ENCODE measurements at places on chromosomes 16 and 17.

GRCh38 chr16:4557973-4558372 is 1.8 kb downstream of the C16orf96 start:
- no peak for DNase-seq

GRCh38 chr16:52727849-52728248 is 180.9 kb upstream of the TOX3 start:
- no peak for DNase-seq

DNA sequence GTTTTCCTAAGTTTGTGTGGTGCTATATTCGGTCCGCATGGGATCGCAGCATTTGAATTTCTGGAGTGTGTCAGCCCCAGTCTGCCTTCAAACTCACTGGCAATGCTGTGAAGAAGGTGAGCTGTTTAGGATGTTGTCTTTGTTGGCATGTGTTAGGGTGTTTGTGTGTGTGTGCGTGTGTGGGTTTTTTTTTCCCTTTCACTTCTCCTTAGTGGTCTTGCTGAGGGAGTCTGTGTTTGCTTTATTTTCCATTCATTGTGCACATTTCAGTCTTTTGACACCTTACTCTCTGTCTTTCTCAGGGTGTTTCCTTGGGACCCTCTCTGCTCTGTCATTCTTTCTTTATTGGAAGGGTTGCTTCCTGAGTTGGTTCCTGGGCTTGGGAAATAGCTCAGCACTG is 27.7 kb upstream of the RBFOX1 start:
- no peak for DNase-seq

- DNase-seq: no peak
Measured at GRCh38 chr16:817001-817906, 16.7 kb upstream of the GNG13 start.

DNA sequence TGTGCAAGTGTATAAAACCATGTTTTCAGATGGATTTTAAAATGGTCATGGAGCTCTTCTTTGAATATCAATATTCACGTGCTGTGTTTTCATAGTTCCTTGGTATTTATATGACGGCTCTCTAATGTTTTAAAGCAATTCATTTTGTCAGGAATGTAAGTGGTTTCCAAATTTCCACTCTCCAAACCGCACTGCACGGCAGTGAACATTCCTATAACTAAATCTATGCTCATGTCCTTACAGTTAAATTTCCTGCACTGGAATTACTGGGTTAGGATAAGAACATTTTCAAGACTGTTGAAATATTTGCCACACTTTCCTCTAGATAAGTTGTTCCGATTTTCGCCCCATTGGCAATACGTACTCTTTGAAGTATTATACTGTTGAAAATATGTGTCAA is 398.9 kb downstream of the PMP22 start:
- DNase-seq: no peak

Data from large intestine (tissue), 12 donors.